ENCODE measurements at places on chromosomes 11 and 22. TPM values are rescaled to one million over a fixed set of nuclear protein-coding genes. Genes with fewer than 3 reads are reported as not detected.

DNA sequence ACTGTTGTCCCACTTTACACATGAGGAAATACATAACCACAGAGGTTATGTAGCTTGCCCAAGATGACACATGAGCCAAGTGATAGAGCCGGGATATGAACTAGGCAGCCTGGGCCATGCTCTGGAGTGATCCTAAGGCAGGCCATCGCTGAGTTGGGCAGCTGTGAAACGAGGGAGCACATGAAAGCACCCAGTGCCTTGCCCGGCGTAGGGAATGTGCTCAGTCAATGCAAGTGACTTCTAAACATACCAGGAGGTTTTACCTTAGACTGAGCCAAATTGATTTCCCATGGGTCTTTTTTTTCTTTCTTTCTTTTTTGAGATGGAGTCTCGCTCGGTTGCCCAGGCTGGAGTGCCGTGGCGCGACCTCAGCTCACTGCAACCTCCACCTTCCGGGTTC is 10.5 kb downstream of the GRIK4 start:
- no peak for DNase-seq

DNA sequence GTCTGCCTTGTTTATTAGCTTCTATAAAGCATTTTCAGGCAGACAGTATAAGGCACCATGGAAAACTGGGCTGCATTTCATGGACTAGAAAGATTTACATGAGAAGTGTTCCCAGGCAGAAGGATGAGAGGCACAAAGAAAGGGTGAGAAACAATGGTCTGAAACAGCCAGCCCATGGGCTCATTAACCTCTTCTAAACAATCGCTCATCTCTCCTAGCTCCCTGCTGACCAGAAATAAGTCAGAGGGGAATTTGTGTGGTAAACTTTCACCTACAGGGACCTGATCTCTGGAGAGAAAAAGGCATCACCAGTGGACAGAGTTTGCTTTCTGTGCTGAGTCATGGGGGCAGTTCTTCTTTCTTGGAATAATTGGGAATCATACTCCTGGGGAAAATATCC is 51.8 kb upstream of the KIRREL3 start:
- DNase-seq = no peak

DNA sequence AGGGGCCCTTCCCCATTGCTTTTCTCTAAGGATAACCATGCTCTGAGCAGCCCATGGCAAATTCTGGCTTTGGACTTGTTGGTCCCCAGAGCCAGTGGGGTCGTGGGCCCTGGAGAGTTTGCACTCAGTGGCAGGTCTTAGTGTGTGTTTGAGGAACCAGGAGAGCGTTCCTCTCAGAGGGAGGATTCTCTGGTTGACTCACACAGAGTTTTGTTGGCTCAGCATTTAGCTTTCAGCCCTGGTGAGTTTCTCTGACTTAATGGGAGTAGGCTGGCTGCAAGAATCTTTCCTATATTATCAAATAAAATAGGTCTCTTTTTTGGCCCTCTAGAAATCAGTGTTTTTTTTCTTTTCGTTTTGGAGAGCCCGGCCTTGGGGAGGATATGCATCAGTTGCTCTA is 20.9 kb downstream of the ST14 start:
- DNase-seq = no peak

DNA sequence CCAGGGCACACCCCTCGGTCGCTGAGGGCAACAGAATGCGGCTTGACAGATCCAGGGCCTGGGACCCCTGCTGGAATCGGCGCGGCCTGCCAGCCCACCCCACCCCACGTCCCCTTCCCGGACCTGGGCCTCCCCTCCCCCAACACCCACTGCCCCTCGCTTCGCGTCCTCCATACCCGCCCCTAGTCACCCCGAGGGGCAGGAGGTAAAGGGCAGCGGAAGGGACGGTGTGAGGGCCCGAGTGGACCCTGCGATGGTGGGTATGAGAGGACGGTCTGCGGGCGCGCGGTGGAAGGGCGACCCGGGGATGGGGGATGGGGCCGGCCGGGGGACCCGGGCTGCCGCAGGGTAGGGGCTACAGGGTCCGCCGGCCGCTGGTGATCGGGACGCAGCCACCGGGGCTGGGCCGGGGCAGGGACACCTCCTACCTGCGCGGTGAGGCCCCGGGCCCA is 311 bp downstream of the APBB1 start:
- no peak for DNase-seq

GRCh38 chr22:36546092-36546804 is 17.3 kb upstream of the EIF3D start:
- DNase-seq = no peak

DNA sequence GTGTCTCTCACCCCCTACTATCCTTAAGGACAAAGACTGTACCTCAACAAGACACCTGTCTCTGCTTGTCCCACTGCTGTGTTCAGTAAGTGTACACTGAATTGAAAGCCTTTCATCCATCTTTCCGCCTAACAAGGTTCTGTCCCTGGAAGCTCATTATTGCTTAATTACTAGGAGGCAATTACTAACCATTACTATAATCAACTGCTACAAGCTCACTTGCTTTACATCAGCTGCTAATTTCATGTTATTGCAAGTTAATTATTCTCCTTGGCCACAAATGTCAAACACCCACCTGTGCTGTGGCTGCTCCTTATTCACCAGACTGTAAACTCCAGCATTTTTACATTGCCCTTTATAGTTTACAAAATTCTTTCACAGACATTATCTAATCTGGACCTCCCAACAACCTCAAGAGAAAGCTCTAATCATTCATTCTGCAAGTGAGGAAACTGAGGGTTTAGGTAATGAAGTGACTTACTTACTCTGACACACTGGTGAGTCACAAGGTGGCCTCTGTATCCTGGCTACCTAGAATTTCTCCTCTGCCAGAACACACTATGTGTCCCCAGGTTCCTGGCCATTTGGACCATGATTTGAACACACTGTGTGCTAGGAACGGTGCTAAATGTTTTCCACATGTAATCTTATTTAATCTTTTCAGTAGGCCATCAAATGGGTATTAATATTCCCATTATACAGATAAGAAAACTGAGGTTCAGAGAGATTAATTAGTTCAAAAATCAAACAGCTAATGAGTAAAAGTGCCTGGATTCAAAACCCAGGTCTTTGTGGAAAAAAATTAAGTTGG is 66.7 kb downstream of the RAB30 start:
- no peak for DNase-seq

DNA sequence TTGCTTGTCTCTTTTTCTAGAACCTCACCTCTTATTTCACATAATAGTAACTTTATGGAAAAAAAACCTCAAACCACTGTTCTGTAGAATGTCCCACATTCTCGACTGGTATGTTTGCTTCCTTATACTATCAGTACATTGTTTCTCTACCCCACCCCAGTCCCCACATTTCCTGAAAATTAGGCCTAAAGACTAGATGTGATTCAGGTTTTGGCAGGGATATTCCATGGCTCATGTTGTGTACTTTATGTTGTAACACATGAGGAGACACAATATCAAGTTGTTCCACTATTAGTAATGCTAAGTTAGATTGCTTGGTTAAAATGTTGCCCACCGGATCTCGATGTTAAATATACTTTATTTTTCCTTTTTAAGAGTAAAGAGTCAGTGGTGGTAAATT is 34.7 kb downstream of the DDIAS start:
- no peak for DNase-seq

GRCh38 chr22:20509344-20510047 is 2.1 kb downstream of the MED15 start:
- DNase-seq = peak; percentile 39

- no peak for DNase-seq
These were observed 591.8 kb upstream of the KIRREL3 start for GRCh38 chr11:127592371-127592770.

GRCh38 chr11:126838779-126839178 is 161.8 kb downstream of the KIRREL3 start:
- no peak for DNase-seq

- DNase-seq = no peak
These were observed 116.0 kb downstream of the RBFOX2 start for GRCh38 chr22:35912658-35913057.

GRCh38 chr11:112162761-112163546 is 940 bp downstream of the IL18 start:
- no peak for DNase-seq

DNA sequence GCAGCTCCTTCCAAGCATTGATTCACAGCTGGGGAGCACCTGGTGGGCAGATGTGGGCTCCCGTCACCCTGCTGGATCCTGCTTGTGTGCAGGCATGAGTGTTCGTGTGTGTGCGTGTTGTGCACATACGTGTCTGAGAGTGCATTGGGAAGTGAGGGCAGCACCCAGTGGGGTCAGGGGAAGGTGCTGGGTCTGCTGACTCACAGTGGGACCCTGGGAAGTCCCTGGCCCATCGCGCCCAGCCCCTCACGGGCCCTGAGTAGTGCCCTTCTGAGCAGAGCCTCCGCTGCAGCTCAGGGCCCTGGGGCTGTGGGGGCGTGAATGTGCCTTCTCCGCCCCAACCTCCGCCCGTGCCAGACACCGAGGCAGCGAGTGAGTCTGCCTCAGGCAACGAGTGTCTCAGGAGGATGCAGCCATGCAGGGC is 36.8 kb downstream of the WNT11 start:
- no peak for DNase-seq

DNA sequence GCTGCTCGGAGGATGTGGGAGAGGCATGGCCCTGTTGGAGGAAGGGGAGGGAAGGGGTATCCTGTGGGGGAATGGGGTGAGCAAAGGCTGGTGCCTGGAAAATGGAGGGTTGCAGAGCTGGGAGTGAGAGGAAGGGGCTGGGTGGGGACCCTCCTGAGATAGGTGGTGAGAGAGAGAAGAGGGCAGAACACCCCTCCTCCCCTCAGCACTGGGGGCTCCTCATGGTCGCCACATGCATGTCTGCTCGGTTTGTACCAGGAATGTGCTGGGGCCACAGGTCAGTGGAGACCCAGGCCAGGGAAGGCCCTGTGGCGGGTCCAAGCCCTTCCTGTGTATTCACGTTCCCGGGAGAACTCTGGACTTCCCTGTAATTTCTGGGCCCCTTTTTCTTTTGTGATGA is 27.8 kb upstream of the ACR start:
- DNase-seq = no peak

- no peak for DNase-seq
These were observed 11.3 kb downstream of the DERL3 start for GRCh38 chr22:23827351-23827995.

GRCh38 chr11:113446112-113446511 is 29.1 kb downstream of the DRD2 start:
- no peak for DNase-seq

DNA sequence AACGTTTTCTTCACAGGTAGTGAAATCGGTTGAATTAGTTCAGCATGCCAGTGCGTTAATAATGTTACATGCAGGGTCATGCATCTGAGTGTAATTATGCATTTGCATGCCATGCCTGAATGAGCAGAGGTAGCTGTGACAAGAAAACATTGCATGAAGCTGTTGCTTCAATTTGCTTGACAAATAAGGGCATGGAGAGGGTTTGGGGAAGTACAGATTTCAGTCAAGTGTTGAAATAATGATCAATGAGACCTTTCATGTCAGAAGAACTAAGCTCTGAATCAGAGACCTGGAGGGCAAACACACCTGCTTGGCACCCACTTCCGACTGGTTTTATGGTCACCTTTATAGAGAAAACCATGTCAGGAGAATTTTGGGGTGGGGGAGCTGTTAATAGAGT is 221.4 kb downstream of the DBX1 start:
- no peak for DNase-seq

- no peak for DNase-seq
These were observed 100.2 kb upstream of the GAL start for GRCh38 chr11:68584097-68584496.

DNA sequence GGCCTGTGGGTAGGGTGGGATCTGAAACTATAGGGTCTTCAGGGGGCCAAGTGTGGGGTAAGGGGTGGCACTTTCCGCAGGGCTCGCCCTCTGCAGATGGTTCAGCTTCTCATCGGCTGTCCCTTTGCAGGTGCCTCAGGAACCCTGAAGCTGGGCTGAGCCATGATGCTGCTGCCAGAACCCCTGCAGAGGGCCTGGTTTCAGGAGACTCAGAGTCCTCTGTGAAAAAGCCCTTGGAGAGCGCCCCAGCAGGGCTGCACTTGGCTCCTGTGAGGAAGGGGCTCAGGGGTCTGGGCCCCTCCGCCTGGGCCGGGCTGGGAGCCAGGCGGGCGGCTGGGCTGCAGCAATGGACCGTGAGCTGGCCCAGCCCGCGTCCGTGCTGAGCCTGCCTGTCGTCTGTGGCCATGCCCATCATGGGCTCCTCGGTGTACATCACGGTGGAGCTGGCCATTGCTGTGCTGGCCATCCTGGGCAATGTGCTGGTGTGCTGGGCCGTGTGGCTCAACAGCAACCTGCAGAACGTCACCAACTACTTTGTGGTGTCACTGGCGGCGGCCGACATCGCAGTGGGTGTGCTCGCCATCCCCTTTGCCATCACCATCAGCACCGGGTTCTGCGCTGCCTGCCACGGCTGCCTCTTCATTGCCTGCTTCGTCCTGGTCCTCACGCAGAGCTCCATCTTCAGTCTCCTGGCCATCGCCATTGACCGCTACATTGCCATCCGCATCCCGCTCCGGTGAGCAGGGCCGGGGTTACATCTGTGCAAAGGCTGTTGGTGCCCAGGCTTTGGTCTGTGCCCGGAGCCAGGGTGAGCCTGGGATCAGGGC is 5.8 kb downstream of the ADORA2A start:
- DNase-seq = no peak

- DNase-seq = no peak
These were observed 80.7 kb downstream of the JRKL start for GRCh38 chr11:96470521-96470920.

- DNase-seq = no peak
These were observed 60.9 kb downstream of the SMIM38 start for GRCh38 chr11:69216647-69217051.

- DNase-seq = no peak
These were observed 1.7 kb upstream of the CALCA start for GRCh38 chr11:14973621-14974514.

The TYR gene
- not detected for polyA plus RNA-seq

The BLID gene
- not detected for polyA plus RNA-seq

The IL17REL gene
- not detected for polyA plus RNA-seq

The PGM2L1 gene
- polyA plus RNA-seq = 5.4 TPM

The KCNJ4 gene
- polyA plus RNA-seq = 0.24 TPM

The DSCAML1 gene
- polyA plus RNA-seq = 0.63 TPM

The NLRP6 gene
- not detected for polyA plus RNA-seq

The SLC22A8 gene
- not detected for polyA plus RNA-seq

The SCN3B gene
- 54.9 TPM for polyA plus RNA-seq

The CALCB gene
- polyA plus RNA-seq = 0.68 TPM

The HTR3B gene
- 0.06 TPM for polyA plus RNA-seq

The SLC6A5 gene
- polyA plus RNA-seq = not detected

Measured in forelimb muscle (tissue), 1 donor.